ENCODE measurements at places on chromosomes 16 and 17.
A peak's percentile ranks its signal among the peaks of the same experiment; 100 is the strongest.

DNA sequence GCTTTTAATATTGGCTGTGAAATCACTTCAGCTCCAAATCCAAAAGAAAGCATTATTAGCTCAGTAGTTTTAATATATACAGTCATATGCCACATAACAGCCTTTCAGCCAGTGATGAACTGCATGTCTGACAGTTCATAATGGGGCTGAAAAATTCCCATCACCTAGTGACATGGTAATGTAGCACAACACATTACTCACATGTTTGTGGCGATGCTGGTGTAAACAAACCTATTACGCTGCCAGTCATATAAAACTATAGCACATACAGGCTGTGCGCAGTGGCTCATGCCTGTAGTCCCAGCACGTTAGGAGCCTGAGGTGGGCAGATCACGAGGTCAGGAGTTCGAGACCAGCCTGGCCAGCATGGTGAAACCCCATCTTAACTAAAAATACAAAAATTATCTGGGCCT is 92.2 kb downstream of the TUBD1 start:
- no peak for DNase-seq

GRCh38 chr17:48626245-48627117 is at the start of gene HOXB9:
HOXB9 (minus strand) TSS chr17:48626358; CDS start chr17:48626269, 89 bp downstream.
- peak; percentile 47 for DNase-seq

- DNase-seq, result no peak
Measured at GRCh38 chr16:83954577-83955016, 1.6 kb downstream of the OSGIN1 start.

- DNase-seq, result no peak
Measured at GRCh38 chr17:43020030-43020621, 2.1 kb downstream of the VAT1 start.

DNA sequence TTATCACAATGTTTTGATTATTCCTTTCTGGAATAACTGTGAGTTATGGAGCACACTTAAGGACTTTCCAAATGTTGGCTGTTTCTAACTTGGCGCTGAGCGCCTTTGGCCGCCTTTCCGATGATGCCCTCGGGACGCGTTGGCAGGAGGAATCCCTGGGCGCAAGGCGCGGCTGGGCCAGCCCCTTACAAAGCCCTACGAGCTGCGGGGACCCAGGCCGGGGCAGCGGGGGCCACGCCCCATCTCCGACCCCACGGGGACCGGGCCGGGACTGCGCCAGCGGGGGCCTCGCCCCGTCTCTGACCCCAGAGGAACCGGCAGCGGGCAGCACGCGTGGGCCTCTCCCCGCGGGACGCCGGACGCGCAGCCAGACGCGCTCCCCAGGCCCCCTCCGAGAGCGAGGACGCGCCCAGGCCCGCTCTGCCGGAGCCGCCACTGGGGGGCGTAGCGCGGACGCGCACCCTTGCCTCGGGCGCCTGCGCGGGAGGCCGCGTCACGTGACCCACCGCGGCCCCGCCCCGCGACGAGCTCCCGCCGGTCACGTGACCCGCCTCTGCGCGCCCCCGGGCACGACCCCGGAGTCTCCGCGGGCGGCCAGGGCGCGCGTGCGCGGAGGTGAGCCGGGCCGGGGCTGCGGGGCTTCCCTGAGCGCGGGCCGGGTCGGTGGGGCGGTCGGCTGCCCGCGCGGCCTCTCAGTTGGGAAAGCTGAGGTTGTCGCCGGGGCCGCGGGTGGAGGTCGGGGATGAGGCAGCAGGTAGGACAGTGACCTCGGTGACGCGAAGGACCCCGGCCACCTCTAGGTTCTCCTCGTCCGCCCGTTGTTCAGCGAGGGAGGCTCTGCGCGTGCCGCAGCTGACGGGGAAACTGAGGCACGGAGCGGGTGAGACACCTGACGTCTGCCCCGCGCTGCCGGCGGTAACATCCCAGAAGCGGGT is at the start of gene GAA:
TSS of gene GAA (plus strand) at position 571 of the 935 bp plus-strand sequence. CDS start 3,006 bp downstream, outside the sequence.
- DNase-seq, result peak; percentile 81

DNA sequence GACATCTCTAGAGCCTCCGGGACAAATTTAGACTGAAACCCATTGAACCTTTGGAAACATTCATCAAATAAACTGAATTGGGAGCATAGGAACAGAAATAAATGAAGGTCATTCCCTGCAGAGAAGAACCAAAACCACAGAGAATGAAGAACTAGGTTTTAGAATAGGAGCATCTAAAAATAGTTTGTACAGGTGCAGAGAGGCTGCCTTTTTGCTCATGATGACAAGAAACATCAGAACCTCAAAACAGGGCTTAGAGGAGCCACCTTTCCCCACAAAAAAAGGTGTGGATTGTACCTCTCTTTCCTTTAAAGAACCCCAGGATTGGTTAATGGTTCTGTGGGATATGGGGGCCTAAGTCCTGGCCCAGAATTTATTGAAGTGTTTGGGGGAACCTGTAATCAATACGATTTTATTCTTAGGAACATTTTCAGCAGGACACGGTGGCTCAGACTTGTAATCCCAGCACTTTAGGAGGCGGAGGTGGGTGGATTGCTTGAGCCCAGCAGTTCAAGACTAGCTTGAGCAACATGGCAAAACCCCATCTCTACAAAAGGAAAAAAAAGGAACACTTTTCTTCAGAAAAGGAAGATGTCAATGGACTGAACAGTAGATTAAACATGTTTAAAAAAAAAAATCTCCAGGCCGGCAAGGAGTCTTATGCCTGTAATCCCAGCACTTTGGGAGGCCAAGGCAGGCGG is 37.7 kb upstream of the SLC47A1 start:
- no peak for DNase-seq

GRCh38 chr17:78826836-78827509 is 13.6 kb downstream of the USP36 start:
- DNase-seq, result no peak

DNA sequence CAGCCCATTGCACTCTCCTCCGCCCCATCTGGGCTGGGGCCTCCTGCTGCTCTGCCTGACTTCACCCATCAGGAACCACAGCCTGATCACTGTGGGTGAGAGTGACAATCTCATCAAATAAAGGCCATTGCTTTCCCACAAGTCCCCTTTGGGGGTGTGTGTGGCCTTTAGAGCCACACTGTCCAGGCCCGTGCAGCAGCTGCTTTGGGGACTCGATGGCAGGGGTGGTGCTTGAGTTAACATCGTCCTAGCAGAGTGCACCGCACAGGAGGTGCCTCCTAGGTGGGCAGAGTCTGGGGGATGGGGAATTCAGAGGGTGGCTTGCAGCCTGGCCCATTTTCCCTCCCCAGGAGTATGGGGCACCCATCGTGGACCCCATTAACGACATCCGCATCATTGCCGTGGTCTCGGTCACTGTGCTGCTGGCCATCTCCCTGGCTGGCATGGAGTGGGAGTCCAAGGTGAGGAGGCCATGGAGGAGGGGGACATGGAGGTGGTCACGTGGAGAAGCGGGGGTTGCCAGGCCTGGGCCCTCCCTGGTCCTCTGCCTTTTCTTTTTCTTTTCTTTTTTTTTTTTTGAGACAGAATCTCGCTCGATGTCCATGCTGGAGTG is 5.4 kb downstream of the SLC12A3 start:
- no peak for DNase-seq

DNA sequence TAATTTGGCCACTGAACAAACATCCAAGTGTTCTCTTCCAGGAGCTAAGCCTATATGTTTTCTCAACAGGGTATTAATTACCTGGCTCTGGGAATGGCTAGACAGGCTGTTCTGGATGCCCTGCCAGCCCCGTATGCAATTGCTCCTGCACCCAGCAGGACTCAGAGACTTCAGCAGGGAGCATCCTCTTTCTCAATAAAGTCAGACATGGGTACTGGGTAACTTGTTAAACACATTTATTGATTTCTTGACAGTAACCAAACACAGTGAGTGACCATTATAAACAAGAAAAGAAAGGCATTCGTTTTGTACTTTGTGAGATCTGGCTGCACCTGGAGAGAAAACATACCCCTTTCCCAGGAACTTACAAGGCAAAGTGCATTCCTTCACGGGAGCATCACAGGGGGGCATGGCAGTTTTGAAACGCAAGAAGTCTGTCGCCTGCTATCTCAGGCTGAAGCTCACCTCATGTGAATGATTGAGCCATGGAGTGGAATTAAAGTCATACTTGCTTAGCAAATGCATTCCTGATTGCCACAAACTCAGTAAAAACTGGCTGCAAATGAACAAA is 369.8 kb downstream of the UTP18 start:
- DNase-seq, result no peak

- no peak for DNase-seq
Measured at GRCh38 chr17:77045441-77046041, 95.2 kb upstream of the SEC14L1 start.

GRCh38 chr16:24984903-24985675 is 30.1 kb downstream of the ARHGAP17 start:
- no peak for DNase-seq

- DNase-seq, result no peak
Measured at GRCh38 chr16:22222006-22222405, 15.9 kb downstream of the EEF2K start.

DNA sequence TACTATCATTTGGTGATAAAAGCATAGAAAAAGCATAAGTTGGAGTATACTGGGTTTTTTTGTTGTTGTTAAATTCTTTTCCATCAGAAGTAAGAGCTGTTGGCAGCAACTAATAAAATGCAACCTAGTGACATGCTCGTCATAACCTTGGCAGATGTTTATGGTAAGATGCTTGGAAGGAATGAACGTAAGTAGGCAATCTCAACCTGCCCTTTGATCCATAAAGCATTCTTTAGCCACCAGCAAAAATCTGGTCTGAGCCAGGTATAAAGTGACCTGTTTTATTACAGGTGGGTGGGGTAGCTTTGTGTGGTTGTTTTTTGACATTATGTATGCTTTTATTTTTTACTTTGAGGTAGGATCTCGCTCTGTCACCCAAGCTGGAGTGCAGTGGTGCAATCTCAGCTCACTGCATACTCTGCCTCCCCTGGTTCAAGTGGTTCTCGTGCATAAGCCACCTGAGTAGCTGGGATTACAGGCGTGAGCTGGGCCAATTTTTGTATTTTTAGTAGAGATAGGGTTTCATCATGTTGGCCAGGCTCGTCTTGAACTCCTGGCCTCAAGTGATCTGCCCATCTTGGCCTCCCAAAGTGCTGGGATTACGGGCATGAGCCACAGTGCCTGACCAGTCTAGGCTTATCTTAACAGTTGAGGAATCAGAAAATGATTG is 22.0 kb downstream of the WSB1 start:
- no peak for DNase-seq

DNA sequence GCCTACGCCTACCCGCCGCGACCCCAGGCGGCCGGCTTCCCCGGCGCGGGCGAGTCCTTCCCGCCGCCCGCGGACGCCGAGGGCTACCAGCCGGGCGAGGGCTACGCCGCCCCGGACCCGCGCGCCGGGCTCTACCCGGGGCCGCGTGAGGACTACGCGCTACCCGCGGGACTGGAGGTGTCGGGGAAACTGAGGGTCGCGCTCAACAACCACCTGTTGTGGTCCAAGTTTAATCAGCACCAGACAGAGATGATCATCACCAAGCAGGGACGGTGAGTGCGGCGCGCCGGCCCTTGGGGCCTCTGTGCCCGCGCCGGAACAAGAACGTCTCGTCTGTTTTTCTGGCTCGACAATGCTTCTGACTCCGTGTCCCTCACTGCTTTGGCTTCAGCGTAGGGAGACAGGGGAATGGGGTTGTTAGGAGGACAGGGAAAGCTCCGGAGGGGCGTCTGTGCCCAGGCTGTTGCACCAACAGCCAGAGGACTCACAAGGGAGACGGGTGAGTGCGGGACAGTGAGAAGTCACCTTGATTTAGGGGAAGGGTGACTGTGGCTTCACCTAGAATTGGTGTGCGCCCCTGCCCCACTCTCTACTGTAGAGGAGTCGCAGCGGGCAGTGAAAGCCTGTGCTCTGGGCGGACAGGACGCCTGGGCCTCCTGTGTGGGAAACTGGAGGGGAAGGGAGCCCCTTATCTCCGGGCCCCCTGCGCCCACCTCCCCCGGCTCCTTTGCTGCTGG is 806 bp downstream of the TBX21 start:
- no peak for DNase-seq

DNA sequence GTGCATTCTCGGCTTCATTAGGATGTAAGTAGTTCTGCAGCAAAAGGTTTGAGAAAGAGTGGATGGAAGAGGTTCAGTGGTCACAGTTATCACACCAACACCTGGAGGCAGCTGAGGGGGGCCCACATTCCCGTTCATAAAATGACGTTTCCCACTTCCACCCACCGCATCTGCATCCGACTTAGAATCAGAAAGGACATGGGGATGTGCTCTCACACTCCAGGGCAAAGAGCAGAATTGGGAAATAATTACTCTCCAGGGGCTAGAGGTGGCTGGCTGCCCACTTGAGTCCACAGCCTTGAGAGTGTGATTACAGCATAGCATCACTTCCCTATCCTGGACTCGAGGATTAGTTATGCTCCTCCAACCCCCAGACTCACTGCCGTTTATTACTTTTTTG is 122.0 kb downstream of the CPPED1 start:
- no peak for DNase-seq

DNA sequence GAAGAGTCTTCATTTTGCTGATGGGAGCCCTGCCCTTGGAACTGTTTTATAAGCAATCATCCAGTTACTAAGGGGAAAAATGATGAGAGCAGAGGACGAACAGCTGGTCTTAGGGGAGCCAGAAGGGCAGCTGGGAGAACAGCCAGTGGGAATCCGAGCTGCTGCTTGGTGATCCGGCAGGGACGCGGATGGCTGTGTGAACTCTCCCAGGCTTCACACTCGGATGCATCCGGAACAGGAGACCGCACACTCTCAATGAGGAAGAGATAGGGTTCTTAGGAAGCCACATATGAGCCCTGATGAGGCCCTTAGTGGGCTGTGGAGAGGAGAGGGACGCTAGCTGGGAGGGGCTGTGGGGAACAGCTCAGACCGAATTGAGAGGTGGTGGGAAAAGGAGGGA is 5.0 kb upstream of the CACNG5 start:
- DNase-seq, result no peak

DNA sequence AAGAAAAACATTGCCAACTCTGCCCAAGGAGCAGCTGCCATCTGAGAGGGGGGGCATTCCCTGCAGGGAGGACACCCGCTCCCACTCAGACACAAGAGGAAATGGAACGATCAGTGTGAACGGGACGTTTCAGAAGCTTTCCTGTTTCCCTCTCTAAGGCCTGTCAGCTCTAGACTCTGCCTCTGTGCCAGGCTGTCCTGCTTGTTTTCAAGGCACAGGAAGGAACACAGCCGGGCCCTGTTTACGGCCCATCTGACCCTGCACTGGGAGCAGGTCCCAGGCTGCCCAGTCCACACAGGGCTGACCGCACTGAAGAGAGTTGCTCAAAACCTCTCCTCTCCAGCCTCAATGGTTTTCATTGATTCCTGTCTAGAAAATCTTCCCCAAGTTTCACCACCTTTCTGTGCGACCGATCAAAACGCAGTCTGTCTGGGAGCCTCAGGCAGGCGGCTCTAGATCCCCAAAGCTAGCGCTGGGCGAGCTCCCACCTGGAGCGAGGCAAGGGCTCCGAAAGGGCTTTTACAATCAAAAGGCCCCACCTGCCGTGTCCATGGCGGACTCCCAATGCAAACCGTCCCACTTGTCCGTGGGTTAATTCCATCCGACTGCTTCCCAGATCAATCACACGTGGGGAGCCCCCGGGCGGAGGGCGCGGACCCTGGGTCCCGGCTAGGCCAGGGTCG is 1.5 kb downstream of the PIEZO1 start:
- no peak for DNase-seq

- DNase-seq, result no peak
Measured at GRCh38 chr17:4189280-4189679, 46.3 kb downstream of the CYB5D2 start.
